ENCODE measurements at places on chromosomes 7 and 10.

DNA sequence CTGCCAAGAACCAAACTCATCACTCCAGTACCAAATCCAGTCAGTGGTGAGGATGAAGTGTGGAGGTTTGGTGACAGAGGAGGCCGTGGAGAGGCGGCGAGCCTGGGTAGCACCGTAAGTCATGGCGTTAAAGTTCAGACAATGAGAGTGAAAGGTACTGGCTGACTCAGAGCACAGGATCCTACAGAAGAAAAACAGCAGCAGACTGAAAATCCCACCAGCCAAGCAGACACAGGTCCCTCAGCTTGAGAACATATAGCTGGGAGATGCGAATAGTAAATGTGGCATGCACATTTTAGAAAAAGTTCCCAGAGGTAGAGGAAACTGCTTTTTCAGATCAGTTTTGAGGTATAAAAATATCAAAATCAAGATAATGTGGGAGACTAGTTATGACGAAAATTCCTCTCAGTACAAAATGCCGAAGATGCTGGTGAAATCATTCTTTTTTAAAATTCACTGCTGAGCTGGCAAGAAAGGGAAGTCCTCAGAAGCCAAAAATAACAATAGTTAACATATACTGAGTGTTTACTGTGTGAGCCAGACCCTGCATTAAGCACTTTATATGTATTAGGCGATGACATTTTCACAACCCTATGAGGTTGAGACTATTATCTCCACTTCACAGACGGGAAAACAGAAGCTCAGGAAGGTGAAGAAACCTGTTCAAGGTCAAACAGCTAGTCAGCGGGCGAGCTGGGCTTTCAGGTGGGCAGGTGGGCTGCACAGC is 20.9 kb downstream of the PARP12 start:
- no peak for DNase-seq

DNA sequence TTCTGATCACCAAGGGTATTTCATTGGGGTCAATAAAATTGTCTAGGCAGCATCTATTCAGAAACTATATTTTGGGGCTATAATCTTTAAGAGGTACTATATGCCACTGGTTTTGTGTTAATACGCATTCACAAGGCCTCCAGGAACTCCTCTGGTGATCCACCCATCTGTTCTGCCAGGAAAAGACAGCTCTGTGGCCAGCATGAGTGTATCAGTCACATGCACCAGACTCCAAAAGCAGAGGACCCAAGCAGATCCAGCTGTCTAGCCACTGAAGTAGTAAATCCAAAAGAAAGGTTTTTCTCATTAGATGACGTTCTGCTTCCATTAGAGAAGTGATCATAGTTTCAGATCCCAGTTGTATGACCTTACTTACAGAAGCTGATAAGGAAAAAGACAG is 199.6 kb upstream of the CELF2 start:
- no peak for DNase-seq

GRCh38 chr7:141559961-141560360 is 8.8 kb downstream of the AGK start:
- DNase-seq, result no peak

GRCh38 chr7:27134392-27134791 is 3.8 kb upstream of the HOXA4 start:
- DNase-seq, result no peak

DNA sequence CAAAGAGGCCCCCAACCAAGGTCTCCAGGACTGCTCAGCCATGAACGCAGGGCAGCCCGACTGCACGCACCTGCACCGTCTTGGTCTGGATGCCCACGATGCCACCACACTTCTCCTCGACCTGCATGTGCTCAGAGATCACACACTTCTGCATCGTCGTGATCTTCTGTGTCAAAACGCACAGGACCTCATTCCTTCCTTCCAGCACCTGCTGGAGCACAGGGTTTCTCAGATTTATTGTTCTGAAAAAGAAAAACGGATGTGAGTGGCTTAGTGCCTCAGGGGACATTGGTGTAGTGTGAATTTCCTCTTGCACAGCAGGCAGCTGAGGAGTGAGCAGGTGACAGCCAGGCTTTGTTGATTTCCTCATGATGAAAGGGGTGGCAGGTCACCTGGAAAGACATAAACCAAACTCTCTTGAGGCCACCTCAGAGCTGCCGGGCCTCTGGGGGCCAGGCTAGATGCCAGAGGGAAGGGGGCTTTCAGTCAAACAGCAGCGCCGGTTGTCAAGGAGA is 38.2 kb downstream of the GSDME start:
- DNase-seq, result no peak

DNA sequence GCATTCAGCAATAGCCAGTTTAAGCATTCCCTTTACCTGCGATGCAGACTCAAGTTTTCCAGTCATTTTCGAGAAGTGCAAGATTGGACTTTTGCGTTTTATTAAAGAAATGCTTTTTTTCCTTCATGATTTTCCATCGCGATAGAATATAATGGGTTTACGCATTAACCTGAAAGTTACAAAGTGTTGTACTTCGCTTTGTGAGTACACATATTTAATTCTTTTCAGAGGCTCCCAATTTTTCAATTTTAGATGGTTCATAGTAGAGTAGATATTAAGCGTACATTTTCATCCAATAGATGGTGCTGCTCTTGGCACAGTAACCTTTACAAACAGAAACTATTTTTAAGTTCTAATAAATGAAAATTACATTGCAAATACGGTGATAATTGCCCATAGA is 1.3 kb downstream of the PTPRZ1 start:
- DNase-seq, result no peak

- DNase-seq, result no peak
Measured at GRCh38 chr7:20744954-20745446, 41.7 kb downstream of the SP8 start.

DNA sequence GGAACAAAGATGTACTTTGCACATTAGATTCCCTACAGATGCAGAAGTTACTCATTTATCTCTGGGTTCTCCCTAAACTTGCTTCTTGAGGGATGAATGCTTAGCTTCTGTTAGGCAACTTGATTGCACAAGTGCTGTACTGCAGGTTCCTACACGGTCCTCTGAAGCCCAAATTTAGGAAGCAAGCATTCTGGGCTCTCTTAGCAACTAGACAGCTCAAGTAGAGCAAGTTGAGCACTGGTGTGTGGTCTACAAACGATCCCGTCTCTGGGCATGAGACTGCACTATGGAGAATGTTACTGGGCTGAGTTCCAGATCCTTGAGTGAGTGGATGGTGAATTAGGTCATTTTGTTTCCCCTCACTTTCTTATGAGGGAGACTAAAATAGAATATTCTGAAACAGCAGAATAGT is 14.3 kb downstream of the SEMA3D start:
- no peak for DNase-seq

- no peak for DNase-seq
Measured at GRCh38 chr7:15780271-15780670, 93.8 kb upstream of the MEOX2 start.
